ENCODE measurements at places on chromosomes 3 and 15. TPM values are rescaled to one million over a fixed set of nuclear protein-coding genes. Genes with fewer than 3 reads are reported as not detected.
A peak's percentile ranks its signal among the peaks of the same experiment; 100 is the strongest.

The CNTN3 gene
- total RNA-seq: not detected

The VEPH1 gene
- not detected for total RNA-seq

The ERC2 gene
- total RNA-seq: not detected

DNA sequence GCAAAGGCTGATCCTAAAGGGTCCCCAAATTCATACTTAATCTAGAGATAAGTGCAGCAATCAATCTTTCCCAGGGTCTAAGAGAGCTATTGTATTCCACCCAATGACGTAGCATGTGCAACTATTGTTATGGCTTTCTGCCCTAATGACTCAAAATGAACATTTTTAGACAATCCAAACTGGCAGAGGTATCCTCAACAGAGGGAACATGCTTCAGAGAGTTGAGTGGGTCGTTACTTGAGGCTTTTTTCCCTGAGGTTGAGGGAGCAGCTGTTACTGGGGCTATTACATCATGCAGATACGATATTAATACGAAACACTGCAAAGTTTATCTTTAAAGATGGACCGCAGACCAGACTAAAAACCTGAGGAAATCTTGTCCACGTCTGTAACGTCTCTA lies 278.3 kb upstream of the WNT5A start:
- no peak for ATAC-seq

DNA sequence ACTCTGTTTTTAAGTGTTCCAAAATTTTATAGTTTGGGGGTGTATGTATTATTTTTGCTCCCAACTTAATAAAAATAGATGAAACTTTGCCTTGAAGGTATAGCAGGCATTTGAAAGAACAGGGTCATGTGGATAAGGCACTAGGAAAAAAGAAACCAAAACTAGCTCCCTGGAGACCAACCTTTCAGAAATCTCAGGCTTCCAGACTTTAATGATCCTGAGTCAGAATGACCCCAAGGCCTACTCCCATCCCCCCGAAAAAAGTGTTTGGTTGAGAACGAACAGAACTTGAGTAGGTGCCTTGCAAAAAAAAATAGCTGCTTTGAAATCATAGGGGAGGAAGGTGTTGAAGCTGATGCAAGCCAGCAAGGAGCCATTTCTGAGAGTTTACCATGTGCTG lies 309.5 kb downstream of the THSD4 start:
- ATAC-seq: no peak

- ATAC-seq: no peak
These were observed 8.0 kb downstream of the USP13 start for GRCh38 chr3:179660872-179661271.

DNA sequence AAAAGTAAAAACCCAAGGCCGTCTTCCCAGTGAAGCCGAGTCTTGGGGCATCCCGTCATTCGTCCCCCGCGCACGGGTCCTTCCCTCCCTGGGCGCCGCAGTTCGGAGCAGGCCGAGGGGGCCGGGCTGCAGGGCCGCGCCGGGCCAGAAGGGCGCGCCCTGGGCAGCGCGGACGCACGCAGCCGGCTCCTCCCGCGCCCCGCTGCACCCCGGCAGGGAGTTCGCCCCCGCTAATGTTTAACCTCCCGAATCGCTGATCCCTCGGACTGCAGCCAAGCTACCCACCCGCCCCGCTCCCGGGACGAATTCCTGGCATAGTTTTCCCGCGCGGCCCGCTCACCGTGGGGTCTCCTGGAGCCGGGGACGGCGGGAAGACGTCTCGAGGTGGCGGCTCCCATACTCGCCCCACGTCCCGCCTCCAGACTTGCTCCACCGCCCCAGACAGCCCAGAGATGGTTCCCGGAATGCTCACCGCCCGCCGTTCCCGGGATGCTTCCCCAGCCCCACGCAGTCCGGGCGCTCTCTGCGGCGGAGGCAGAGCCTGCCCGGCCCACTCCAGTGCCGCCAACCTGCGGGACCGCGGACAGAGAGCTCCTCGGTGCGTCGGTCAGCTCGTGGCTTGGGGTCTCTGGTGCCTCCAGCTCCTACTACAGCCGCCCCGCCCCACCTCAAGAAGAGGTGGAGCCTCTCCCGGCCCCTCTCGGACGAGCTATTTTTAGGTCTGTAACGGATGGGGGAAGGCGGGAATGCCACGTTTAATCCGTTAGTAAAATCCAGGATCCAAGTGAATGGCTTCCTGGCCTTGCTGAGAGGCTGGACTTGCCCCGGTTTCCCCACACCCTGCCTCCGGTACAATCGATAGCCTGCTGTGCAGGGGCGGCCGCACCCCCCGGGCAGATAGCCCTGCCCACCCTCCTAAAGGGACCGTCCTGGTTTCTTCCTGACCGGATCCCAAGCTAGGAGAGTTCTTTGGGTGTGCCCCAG lies at the start of gene DZIP1L:
Gene DZIP1L (minus strand): TSS at position 621 of the 984 bp plus-strand sequence. CDS start 11,637 bp downstream, outside the sequence.
- ATAC-seq: peak; percentile 83

- no peak for ATAC-seq
These were observed 604.3 kb downstream of the TAFA4 start for GRCh38 chr3:68328049-68328448.

GRCh38 chr3:76044601-76045600 lies 259.6 kb upstream of the ZNF717 start:
- ATAC-seq: no peak
